ENCODE measurements at places on chromosomes 6 and 20.

DNA sequence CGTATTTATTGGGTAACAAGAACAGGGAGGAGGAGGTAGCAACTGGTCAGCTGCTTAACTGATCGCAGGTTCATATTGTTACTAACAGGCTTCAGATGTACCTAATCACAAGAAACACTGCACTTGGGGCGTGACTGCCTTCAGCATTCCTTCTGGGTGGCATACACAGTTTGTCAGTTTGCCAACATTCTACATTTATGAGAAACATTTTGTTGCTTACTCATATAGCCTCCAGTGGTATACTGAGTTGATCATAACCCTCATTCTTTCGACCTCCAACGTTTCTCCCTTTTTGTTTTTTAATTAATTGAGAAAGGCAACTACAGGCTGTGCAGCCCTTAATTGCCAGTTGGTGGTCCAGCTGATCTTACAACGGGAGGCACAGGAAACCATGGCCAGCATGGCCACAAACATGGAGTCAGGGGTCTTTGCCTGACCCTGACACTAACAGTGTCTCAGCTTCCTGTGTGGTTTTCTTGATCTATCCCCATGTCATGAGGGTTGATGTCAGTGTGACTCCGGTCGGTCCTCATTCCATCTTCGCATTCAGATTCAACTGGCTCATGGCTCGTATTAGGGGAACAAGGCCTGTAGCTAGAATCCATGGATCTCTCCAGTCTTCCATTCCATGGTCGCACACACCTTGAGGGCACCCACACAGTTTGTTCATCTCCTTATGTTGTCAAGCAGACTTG, 9.4 kb downstream of the EPB41L2 start:
- DNase-seq: no peak

- no peak for DNase-seq
Observed at GRCh38 chr6:88490908-88491264, 324.7 kb upstream of the CNR1 start.

DNA sequence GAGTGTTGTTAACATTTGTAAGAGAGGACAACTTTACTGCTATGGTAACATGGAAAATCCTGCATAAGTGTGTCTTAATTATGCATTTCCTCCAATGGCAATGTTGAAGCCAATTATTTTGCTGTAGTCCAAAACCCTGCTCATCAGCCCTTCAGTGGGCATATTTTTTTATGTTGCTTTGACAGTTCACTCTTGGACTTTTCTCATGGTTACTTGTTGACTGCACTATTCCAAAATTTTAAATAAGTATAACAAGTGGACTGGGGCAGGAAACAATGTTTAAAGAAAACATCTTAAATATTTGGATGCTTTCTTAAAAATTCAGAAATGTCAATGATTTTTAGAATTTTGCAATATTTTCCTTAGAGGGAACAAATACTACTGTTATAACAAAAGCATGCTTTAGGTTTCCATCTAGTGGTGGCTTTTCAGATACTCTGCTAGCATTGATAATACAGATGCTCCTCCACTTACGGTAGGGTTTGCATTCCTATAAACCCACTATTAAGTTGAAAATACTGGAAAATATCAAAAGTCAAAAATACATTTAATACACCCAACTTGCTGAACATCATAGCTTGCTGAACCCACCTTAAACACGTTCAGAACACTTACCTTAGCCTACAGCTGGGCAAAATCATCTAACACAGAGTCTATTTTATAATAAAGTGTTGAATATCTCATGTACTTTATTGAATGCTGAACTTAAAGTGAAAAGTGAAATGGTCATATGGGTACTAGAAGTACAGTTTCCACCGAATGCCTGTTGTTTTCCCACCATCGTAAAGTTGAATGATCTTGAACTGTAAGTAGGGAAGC, 86.4 kb downstream of the ADGRG6 start:
- no peak for DNase-seq

DNA sequence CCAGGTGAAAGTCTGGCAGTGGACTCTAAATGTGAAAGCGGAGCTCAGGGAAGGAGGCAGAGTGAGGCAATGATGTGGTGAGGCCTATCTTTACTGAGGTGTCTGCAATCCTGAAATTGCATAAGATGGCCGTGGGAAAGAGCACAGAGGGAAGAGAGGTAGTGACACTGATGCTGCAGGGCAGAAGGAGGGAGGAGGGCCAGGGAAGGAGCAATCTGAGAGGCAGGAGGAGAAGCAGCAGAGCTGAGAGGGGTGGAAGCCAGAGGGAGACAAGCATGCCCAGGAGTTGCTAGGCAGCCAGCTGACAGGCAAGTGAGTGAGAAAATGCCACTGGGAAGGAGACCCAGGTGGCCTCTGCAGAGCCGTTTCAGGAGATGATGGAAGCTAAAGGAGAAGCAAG, 97.4 kb upstream of the CNR1 start:
- no peak for DNase-seq

DNA sequence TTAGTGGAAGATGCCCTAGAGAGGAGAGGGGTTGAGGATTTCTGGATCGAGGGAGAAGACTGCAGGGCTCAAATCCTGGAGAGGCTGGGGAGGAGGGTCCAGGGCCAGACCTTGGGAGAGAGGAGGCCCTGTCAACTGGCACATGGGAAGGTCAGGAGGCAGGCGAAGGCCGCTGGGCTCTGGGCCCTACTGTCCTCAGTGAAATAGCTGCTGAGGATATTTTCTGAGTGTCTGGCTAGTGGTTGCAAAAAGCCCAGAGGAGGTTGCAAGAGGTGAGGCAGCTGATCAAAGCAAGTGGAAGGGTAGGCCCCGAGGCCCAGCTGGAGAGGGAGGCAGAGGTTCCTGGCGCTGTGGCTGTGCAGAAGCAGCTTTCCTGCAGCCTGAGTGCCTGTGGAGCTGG, 103.4 kb upstream of the MLN start:
- no peak for DNase-seq

DNA sequence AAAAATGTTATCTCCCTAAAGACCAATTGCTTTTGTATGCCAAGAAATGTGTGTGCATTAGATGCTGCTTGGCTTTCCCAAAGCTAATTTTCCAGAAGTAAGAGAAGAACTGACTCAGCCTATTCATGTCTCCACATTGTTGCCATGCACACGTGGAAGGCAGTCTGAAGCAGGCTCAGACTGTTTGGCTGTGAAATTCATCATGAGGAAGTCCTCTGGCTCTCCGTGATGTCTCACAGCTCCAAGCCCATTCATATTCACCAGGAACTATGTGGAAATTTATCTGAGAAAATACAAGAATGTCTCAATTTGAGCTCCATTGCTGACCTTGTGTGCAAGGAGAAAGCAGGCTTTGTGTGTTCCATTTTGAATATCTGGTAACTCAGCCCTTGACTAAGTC, 1022.2 kb upstream of the GJE1 start:
- DNase-seq: no peak

DNA sequence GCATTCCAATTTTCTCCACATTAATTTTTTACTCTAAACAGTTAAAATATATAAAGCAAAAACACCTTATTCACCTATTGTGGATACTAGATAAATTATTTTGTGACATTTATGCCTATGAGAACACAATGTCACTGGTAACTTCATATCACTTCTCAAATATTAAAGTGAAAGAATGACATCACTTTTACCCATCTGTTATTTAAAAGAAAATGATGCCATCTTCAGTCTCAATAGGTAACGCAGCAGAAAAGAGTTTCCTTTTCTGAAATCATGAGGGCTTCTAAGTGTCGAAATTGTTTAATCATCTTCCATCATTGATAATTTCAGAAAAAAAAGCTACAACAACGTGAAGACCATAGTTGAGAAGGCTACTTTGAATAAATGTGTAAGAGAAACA, 2.9 kb downstream of the HAO1 start:
- no peak for DNase-seq

DNA sequence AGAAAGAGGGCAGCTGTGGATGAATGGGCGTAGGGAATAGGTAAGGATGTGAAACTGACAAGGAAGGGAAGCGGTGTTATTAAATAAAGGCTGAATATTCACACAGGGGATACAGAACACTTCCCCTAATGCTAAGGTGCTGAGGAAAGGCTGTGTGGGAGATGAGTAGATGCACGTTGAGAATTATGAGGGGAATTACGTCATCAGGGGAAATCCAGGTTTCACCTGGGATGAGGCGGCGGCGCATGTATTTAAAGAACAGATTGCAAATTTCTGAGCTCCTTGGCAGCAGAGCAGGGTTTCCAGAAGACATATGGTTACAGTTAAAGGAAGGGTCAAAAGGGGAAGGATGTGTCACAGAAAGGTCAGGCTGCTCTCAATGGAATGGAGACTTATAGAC, 28.7 kb upstream of the EDN1 start:
- DNase-seq: no peak

GRCh38 chr6:113047932-113048331, 700.8 kb downstream of the RFPL4B start:
- no peak for DNase-seq

DNA sequence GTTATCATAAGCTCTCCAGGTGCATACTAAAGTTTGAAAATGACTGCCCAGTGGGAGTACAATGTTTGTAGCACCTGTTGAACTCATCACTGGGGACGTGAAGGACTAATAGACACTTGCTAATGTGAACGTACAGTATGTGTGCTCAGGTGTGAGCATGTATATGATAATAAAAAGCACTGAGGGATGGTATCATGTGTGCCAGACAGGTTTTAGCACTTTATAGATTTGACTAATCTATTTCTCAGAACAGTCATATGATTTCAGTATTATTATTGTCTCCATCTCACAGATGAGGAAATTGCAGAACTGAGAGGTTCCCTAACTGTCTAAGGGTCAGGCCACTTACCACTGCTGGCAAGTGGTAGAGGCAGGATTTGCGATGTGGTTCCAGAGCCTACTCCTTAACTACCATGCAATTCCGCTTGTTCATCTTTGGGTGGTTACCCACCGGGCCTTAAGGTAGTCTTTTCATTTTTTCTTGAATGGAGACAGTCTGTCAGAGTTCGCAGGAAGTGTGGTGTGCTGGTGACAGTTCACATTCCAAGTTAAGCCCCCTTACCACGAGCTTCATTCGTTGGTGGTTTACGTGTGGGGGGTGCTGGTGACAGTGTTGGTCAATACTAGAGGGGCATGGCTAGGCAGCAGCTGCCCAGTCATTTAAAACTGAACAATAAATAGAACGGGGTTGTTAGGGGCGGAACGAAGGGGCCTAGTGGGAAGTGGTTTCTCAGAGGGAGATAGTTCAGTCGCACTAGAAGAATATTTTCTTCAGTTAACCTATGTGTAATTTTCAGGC, 46.8 kb downstream of the RREB1 start:
- no peak for DNase-seq

GRCh38 chr6:100626721-100627120, 162.0 kb upstream of the SIM1 start:
- DNase-seq: no peak

All from DMS79 (cell line).